ENCODE measurements at places on chromosomes 3 and 15.

DNA sequence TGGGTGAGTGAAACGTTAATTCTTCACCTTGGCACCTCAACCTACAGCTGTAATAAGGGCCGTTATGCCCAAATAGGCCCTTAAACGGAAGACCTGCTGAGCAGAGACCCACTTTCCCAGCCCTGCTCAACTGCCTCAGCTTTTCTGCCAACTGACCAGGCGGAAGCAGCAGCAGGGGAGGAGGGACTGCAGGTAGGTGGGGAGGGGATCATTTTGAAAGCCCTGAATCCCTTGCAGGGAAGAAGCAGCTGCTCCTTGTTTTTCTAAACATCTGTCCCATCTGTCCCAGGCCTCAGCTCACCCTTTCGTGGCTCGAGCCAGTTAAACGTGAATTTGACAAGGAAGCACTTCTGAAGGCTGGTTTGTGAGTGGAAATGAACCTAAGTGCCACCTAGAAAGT is 978 bp upstream of the CMC1 start:
- DNase-seq: no peak

DNA sequence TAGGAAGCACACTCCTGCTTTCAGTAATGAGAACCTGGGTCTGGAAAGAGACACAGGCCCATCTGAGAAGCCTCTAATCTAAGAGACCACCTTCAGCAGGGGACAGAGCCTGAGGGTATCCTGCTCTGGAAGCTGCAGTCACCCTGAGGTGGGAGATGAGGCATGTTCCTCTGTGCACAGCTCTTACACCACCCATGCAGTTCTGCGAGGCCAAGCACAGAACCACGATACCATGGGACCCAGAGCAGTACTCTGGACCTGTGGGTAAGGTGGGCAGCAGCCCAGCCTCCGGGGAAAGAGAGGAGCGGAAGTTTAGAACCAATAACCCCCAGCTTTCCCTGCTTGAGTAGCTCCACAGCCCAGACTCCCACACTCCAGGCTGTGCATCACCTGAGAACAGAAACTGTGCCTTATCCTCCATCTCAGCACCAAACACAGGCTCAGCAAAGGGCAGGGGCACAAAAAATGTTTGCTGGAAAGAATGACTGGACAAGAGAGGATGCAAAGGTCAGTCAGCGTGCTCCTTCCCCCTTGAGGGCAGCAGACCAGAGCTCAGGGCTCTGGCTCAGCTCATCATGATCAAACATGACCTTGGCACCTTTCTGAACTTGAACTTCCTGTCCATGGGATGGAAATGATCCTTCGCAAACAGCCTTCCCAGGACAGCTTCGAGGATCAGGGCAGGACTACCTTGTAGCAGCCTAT is 43.1 kb downstream of the RBPMS2 start:
- DNase-seq: no peak

DNA sequence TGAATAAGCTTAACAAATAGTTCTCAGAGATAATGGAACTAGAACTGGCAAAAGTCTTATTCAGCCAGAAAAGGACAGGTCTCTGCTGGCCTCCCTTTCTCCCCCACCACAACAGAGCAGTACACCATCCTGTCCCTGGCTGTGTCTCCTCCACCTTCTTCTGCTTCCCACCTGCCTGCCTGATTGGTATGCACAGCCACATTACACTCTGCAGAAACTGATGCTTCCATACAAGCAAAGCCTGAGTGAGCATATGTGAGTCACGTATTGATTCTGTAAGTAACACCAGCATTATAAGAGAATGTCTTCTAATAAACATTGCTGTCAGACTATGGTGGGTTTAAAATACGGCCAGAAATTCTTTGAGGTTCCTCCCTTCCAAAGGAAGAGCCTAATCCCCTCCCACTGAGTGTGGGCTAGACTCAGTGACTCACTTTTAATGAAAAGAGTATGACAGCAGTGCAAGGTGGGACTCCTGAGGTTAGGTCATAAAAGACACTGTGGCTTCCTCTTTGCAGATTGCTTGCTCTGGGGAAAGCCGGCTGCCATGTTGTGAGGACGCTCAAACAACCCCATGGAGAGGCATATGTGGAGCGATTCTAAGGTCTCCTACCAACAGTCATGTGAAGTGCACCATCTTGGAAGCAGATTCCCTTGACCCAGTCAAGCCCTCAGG is 44.4 kb downstream of the ANXA2 start:
- DNase-seq: no peak

GRCh38 chr3:162760789-162761188 is 1264.2 kb downstream of the OTOL1 start:
- DNase-seq: no peak

DNA sequence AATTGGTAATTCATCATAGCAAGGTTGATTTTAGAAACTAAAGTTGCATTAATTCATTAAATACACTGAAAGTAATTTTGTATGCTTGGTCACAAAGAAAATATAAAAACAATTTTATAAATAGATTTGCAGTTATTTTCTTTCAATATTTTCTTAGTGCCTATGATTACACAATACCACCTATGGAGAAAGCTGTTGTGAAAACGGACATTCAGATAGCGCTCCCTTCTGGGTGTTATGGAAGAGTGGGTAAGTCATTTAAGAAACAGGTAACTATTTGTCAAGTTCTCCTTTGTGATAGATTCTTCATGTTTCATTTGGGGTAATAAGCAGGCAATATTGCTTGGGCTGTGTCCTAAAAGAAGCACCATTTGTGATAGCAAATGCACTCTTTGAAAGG is 3.0 kb downstream of the DUT start:
- no peak for DNase-seq

- DNase-seq: no peak
Observed at GRCh38 chr3:170247875-170248274, 25.7 kb downstream of the PRKCI start.

- no peak for DNase-seq
Observed at GRCh38 chr15:94032571-94032970, 198.8 kb upstream of the MCTP2 start.

GRCh38 chr3:64861684-64862083 is 173.9 kb upstream of the ADAMTS9 start:
- DNase-seq: no peak

Measured in activated T-helper 1 cell treated with anti-CD3 and anti-CD28 coated beads, Interleukin-12 subunit alpha, Interleukin-12 subunit beta, Interleukin-2, Interleukin-4 antibody, amounts not matched to agents 30 ng/mL and 10 ng/mL and 1 ng/mL, durations not matched to agents 14 hours and 24 hours and 36 hours (primary cell).